Esophagus squamous epithelium (tissue), 5 donors: ENCODE measurements at places on chromosomes 12 and 14.

GRCh38 chr12:56204275-56204674, 15.0 kb upstream of the SMARCC2 start:
- no peak for DNase-seq

GRCh38 chr12:30155001-30155730, 371.4 kb upstream of the TMTC1 start:
- DNase-seq: no peak

- DNase-seq: no peak
Measured at GRCh38 chr12:19539836-19540235, 100.5 kb downstream of the AEBP2 start.

GRCh38 chr12:14643251-14643650, 53.1 kb downstream of the GUCY2C start:
- no peak for DNase-seq

GRCh38 chr14:25055992-25056687, 6.2 kb upstream of the STXBP6 start:
- DNase-seq: no peak

- no peak for DNase-seq
Measured at GRCh38 chr14:33646692-33647260, 304.1 kb downstream of the EGLN3 start.

GRCh38 chr12:15230751-15231150, 9.5 kb upstream of the RERG start:
- no peak for DNase-seq

DNA sequence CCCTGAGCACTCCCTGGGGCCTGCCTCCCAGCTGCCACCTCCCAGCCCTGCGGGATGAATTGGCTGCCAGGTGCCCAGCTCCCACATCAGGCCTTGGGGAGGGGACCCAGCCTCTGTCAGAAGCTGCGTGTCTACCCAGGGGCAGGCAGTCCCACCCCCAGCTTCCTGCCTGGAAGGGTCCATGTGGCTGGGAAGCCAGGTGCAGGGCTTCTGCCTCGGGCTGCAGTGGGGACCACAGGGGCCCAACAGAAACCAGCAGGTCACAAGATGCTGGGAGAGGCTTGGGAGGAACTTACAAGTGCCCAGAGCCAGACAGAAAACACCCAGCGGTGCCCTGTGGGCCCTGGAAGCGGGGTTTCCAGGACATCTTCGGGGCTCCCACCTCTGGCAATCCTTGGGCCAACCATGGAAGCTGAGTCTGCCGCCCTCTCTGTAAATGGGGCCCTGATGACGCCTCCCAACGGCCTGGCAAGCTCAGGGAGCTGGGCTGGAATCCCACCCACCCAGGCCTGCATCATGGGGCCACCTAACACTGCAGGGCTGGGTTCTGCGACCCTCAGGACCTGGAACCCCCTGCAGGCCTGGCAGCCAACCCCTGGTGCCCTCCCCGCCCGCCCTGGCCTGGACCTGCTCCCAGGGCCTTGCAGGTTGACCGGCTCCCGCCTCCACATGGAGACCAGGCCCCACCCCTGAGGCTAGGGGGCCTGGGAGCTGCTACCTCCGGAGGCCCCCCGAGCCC, 36.6 kb downstream of the CCNK start:
- no peak for DNase-seq

- no peak for DNase-seq
Measured at GRCh38 chr12:49684310-49684854, 22.8 kb downstream of the FMNL3 start.

DNA sequence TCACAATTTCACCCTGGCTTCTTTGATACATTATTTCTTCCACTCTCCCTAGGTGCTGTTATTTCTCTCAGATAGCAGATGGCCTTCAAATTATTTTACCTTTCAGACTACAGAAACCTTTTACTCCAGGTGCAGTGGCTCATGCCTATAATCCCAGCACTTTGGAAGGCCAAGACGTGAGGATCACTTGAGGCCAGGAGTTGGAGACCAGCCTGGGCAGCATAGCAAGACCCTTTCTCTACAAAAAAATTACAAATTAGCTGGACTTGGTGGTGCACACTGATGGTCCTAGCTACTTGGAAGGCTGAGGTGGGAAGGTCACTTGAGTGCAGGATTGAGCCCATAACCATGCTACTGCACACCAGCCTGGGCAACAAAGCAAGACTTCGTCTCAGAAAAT, 23.1 kb downstream of the SLC7A7 start:
- DNase-seq: no peak

DNA sequence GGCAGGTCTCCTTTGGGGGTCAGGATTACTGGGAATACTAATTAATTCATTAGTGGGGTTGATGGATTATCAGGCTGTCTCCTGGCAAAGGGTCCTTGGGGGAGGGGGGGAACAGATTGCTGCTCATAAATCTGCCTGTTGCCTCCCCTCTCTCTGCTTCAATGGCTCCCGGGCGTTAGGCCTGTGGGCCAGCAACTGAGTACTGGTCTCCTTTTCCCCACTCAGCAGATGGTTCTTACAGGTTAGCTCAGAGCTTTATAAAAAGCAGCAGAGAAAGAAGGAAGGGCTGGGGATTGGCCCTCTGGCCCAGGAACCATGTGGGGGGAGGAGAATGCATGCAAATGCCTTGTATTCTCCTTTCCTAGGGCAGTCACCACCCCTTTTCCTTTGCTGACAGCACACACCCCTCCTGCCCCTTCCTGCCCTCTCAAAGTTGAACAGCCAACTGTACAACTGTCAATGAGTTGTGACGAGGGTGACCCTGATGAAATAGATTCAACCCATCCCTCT, 2.3 kb upstream of the NEUROD4 start:
- DNase-seq: no peak

DNA sequence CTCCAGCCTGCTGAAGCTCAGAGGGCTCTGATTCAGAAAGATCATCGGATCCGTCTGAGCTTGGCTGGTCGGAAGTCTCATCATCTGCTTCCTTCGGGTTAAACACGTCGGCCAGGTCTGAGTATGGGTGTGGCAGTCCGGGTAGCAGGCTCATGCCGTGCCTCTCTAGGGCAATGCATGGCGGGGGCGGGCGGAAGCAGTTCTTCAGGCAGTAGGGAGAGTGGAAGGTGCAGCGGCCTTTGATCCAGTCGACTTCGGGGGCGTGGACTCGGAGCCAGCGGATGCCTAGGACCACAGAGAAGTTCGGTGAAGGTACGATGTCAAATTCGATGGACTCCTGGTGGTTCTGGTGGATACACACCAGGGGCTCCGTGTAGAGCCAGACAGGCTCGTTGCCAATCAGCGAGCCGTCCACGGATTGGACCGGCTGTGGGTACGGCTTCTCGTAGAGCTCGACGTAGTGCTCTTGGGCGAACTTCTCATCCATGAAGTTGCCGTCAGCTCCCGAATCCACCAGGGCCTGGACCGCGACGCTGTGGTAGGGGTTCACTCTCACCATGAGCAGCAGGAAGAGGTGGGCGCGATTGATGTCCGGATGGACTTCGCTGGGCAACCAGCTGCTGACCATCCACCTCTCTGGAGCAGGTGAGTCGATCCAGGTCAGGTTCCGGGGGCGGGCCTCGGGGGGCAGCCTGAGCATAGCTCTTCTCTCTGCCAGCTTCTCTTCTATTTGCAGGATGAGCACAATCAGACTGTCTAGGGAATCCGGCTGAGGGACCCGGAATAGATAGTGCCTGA, 20.3 kb downstream of the RTL1 start:
- DNase-seq: no peak

DNA sequence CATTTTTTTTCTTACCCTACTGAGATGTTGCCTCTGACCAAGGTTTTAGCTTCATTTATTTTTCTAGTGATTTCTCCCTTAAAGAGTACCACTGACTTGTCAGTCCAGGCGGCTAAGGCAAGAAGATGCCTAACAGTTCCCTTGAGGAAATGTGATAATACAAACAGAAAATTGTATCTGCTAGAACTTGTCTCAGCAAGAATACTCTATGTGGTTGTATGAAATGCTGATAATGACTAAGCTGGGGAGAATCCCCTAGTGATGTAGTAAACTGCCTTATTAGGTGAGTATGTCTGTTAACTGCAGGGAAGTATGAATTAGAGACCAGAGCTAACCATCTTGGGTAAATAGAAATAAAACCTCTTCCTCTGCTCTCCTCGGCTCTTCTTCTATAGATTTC, 6.7 kb downstream of the C12orf54 start:
- DNase-seq: no peak

GRCh38 chr12:94304012-94304411, 155.6 kb downstream of the PLXNC1 start:
- DNase-seq: no peak

DNA sequence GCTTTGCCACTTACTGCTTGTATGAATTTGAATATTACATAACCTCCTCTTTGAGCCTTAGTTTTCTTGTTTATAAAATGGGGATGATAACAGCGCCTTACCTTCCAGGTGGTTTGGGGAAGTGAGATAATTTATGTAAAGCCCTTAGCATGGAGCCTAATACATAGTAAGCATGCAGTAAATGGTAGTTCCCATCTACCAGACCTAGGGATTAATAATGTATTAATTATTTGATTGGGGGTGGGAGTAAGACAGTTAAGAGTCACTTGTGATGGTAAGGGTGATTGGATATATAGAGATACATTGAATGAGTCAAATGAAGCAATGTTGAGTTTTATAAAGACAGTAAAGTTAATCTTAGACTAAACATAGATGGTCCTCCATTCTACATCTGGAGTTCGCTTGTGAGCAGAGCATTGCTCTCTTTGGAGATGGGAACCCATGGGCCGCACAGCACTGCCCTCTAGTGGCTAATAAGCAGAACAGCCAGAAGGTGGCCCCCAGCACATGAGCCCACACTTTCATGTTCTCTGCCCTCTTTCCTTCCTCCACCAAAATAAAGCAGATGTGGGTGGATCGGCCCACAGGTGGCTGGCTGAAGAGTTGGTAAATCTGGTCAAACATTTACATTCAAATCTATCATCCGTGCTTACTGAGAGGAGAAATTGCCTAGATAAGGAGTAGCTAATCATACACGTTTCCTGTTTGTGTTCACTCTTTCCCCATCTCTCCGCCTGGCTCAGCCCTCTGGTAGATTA, 26.5 kb upstream of the TAMALIN start:
- DNase-seq: no peak

DNA sequence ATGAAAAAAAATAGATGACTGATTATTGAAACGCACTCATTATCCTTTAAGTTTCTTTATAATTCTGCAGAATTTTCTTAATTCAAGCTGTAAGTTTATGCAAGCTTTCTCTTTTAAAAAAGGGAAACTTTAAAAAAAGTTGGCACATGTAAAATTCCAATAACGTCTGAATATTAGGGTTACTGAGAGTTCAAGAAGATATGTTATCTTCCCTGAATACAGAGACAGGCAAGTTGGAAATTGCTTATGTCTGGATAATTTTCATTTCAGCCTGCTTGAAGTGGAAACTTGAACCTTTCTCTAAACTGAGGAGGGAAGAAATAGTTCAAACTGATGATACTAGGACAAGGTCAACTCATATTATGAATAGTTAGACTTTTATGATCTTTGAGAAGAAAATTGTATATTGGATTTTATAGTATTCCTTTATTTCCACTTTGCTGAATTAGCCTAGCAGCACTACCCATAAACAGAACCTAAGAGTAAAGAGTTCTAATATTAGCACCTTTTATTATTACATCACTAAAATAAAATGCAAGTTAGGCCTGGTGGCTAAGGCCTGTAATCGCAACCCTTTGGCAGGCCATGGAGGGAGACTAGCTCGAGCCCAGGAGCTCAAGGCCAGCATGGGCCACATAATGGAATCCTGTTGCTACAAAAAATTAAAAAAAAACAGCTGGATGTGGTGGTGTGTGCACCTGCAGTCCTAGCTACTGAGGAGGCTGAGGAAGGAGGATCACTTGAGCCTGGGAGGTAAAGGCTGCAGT, 288.0 kb downstream of the TRHDE start:
- no peak for DNase-seq

DNA sequence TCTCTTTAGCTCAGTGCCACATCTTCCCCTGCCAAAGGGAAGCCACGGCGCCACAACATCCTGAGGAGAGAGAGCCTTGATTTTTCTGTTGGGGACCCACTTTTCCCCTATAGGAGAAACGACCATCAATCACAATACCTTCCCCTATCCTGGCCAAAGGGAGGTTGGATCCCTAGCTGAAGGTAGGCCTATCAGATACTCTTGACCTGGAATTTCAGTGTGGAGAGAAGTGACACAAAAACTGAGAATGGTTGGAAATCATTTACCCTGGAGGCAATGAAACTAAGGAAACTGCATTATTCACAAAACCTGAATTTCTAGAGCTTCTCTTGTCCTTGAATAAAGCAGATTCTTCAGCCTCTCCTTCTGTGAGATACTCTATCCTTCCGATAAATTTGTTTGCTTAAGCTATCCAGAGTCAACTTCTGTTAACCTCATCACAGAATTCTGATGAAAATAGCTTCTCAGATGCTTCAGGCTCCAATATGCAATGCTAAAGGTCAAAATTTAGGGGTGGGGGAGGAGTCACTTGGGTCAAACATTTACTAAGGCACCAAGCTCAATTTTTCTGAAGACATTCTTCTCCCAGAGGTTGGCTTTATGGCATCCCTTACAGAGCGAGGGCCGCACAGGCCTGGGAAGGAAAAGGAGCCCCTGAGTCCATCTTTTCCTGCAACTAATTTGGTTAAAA, 27.0 kb upstream of the DUSP6 start:
- no peak for DNase-seq

- no peak for DNase-seq
Measured at GRCh38 chr14:56918849-56919574, 108.7 kb upstream of the OTX2 start.

DNA sequence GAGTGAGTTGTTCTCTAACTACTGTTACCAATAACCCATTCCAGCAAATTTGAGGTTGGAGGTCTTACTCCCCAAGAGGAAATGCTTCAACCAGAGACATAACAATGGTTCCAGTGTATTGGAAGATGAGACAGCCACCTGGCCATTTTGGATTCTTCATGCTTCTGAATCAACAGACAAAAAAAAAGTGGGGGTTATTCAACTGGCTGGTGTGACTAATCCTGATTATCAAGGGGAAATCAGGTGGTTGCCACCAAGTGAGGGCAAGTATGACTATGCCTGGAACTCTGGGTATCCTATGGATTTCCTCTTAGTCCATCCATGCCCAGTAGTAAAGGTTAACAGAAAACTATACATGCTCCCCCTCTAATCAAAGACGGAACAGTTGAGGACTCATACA, 29.9 kb upstream of the ZNF641 start:
- no peak for DNase-seq

GRCh38 chr12:52514471-52515318, 5.5 kb downstream of the KRT5 start:
- no peak for DNase-seq

- DNase-seq: no peak
Measured at GRCh38 chr14:59679872-59680271, 103.3 kb upstream of the CCDC175 start.

GRCh38 chr14:30114051-30114450, 186.4 kb upstream of the PRKD1 start:
- no peak for DNase-seq

DNA sequence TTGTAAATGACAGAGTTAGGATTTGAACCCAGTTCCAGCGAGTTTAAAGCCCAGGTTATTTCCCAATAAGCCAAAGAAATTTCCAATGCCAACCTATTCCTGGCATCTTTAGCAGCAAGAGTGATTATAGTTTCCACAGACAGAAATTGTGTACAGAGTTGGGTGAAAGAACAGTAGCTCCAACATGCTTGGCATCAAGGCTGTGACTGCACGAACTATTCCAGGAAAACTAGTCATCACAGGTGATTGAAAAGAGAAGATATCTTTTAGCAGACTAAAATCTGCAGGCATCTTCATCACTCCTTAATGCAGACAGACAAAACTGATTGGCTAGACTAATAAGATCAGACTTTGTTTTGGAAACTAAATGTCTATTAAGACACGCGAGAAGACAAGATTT, 262.7 kb upstream of the PLEKHG7 start:
- no peak for DNase-seq

- DNase-seq: no peak
Measured at GRCh38 chr14:104130974-104131651, 7.3 kb upstream of the KIF26A start.

- DNase-seq: no peak
Measured at GRCh38 chr14:80930095-80930494, 11.4 kb downstream of the CEP128 start.
